ENCODE measurements at places on chromosomes 5 and 9.

DNA sequence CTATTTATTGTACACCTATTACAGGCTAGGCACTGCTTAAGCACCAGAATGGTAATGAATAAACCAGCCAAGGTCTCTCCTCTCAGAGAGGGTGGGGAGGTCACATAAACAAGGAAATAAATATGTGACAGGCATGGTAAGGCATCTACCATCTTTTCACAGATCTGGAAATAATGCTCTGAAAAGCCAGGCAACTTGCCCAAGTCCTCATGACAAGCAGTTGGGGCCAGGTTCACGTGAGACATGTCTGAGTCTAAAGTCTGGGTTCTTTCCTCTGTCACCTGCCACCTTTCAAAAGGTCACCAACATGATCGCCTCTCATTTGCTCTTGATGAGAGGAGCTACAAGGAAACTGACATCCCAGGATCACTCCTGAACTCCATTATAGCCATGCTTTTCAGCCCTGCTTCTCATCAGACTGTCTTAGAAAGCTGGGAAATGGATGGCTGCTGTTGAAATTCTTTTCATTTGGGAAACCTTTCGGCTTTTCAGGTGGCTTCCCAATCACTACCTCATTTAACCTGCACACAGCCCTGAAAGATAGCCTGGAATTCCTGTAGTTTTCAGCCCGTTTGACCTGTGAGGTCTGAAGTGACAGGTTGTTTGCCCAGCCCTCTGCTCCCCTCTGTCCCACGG, 123.1 kb downstream of the CRB2 start:
- H3K36me3 ChIP-seq: no peaks in the 10 kb centered on the region
- H3K27ac ChIP-seq: no peak overlapping the region
- no peak overlapping the region for H3K4me3 ChIP-seq

- no peak for DNase-seq
- H3K4me3 ChIP-seq: no peak overlapping the region
- H3K36me3 ChIP-seq: no peaks in the 10 kb centered on the region
- no peaks in the 10 kb centered on the region for H3K27me3 ChIP-seq
Measured at GRCh38 chr5:151451626-151452520, 4.5 kb downstream of the SLC36A1 start.

GRCh38 chr9:107737987-107738743, 248.6 kb upstream of the KLF4 start:
- DNase-seq: peak; percentile 68
- no peak overlapping the region for H3K4me3 ChIP-seq
- no peaks in the 10 kb centered on the region for H3K36me3 ChIP-seq
- peak overlapping the region; percentile 13 for H3K27ac ChIP-seq
- no peaks in the 10 kb centered on the region for H3K27me3 ChIP-seq

GRCh38 chr5:21432646-21433045, 1420.5 kb downstream of the CDH12 start:
- H3K27ac ChIP-seq: no peak overlapping the region
- no peaks in the 10 kb centered on the region for H3K27me3 ChIP-seq
- no peaks in the 10 kb centered on the region for H3K36me3 ChIP-seq
- H3K4me3 ChIP-seq: no peak overlapping the region
- no peaks in the 10 kb centered on the region for H3K4me1 ChIP-seq
- DNase-seq: no peak

DNA sequence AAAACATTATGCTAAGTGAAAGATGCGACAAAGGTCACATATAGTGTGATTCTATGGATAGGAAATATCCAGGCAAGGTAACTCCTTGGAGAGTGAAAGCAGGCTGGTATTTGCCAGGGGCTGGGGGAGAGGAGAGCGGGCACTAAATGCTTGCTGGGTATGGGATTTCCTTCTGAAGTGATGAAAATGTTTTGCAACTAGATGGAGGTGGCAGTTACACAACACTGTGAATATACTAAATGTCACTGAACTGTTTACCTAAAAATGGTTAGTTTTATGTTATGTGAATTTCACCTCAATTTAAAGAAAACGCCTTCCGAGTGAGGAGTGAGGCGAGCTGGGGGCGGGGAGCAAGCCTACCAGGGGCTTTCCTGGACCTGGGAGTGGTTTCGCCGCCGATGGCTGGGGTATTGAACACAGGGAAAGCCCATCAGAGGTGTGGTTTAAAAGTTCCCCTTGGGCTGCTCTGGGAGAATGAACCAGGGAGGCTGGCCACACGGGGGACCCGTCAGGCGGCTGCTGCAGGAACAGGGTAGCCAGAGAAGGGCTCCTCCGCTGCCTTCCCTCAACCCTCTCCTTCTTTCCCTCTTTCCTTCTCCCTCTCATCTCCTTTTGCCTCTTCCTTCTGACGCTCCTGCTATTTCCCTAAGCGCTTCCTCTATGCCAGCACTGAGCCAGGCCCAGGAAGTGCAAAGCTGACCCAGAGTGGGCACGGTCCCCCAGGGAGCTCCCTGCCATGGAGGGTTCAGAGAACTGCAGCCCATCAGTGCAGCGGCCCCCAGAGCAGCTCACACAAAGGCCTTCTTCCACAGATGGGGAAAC, 4.9 kb downstream of the AKNA start:
- DNase-seq: no peak
- peak overlapping the region; percentile 91 for H3K27ac ChIP-seq
- peaks cover 21% of the 10 kb centered on the region for H3K36me3 ChIP-seq
- peaks cover 41% of the 10 kb centered on the region for H3K4me1 ChIP-seq
- H3K27me3 ChIP-seq: no peaks in the 10 kb centered on the region

- H3K27me3 ChIP-seq: no peaks in the 10 kb centered on the region
- H3K4me1 ChIP-seq: no peaks in the 10 kb centered on the region
- no peaks in the 10 kb centered on the region for H3K36me3 ChIP-seq
- no peak overlapping the region for H3K4me3 ChIP-seq
- H3K27ac ChIP-seq: no peak overlapping the region
Measured at GRCh38 chr5:30596495-30597064, 596.9 kb upstream of the CDH6 start.

DNA sequence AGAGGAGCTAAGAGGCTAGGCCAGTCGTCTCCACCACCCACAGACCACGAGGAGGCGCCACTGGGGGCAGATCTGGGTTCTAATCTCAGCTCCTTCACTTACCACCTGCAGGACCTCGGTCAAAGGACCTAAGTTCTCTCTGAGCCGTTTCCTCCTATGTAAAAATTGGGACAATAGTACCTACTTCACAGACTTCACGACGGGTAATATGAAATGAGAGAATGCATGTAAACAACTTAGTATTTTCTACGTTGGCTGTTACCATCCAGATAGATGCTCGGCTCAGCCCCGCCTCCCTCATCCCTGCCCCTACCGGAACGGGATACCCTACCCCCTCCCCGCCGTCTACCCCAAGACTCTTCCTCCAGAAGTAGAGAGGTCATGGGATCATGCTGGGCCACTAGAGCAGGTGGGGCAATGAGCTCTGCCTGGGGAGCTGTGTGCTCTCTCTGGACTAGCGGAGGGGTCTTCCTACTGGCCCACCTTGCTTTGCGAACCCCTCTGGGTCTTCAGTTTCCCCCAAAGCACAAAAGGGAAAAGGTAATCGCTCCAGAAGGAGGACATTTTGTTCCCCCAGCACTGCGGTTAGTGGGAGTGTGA, 541 bp downstream of the GNPDA1 start:
- peak; percentile 58 for DNase-seq
- no peaks in the 10 kb centered on the region for H3K27me3 ChIP-seq
- H3K4me1 ChIP-seq: no peaks in the 10 kb centered on the region

DNA sequence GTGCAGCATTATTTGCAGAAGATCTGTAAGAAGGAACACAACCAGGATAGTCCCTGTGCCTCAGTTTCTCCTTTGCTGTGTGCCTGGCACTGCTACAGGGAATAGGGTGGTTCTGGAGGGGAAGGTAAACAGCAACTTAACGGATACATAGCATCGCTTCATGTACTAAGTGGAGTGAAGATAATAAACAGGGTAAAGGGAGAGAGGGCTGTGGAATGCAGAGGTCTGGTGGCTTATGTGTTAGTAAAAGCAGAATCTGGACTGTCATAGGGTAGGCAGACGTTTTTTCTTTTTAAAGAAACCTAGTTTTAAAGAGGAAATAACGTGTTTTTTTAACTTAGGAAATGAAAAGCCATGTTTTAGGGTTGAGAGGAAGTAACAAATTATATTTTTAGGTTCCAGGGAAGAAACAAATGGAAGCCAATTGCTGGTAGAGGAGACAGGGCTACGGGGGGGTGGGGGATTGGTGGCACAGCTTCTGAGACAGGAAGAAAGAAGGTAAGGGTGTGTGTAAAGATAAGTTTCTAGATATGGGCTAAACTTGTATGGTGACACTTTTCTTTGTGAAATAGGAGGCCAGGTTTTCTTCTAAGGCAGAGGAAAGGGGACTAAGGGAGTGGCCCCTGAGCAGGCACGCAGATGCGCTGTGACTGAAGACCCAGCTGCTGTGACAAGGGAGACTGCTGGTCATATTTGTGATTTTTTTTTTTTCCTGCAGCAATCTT, 1.3 kb downstream of the GNG10 start:
- H3K27me3 ChIP-seq: no peaks in the 10 kb centered on the region
- peak overlapping the region; percentile 87 for H3K27ac ChIP-seq
- peaks cover 17% of the 10 kb centered on the region for H3K4me1 ChIP-seq
- no peak for DNase-seq
- H3K36me3 ChIP-seq: no peaks in the 10 kb centered on the region

DNA sequence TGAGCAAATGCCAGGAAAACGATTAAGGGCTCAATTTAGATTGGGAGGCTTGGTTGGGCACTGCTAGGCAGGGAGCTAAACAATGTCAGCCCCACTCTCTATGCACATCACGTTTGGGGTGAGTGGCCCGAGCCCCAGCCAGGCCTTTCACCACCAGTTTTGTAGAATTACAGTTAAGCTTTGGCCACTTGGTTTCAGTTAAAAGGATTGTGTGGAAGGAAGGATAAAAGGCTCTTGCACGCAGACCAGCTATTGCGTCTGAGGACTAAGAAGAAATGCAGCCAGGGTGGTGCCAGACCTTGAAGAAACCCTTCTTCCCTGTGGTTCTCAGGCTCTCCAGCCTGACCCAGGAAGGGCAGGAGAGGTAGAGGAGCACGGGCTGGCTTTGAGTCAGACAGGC, 125.3 kb upstream of the SLC44A1 start:
- H3K36me3 ChIP-seq: no peaks in the 10 kb centered on the region
- H3K27ac ChIP-seq: no peak overlapping the region
- no peaks in the 10 kb centered on the region for H3K4me1 ChIP-seq
- no peak overlapping the region for H3K4me3 ChIP-seq
- no peaks in the 10 kb centered on the region for H3K27me3 ChIP-seq

DNA sequence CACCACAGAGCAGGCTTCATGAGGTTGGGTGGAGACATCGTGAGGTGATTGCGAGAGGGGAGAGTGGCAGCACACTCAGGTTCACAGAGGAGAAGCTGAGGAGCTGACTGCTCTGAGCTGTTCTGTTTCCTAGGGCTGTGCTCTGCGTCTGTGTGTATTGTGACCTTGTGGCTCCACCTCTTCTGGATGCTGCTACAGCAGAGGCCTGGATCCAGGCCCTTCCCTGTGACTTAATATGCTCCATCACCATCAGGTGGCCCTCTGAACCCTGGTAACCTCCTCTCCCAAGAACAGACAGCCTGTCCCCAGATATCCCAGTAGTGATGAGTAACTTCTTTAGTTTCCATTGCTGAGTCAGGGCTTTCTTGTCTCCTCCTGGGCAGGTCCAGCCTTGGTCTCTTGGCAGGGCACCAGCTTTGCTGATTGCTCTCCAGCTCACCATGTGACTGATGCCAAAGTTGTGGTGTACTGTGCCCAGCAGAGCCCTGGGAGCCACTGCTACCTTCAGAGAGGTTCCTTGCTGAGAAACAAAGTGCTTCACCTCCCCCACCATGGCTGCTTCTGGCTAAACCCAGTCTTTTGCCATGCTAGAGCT, 212.8 kb upstream of the CHD1 start:
- H3K27me3 ChIP-seq: no peaks in the 10 kb centered on the region
- no peaks in the 10 kb centered on the region for H3K4me1 ChIP-seq
- DNase-seq: no peak
- no peaks in the 10 kb centered on the region for H3K36me3 ChIP-seq
- no peak overlapping the region for H3K4me3 ChIP-seq

GRCh38 chr9:136644593-136645351, 17.9 kb upstream of the EGFL7 start:
- no peaks in the 10 kb centered on the region for H3K36me3 ChIP-seq
- H3K4me3 ChIP-seq: peak overlapping the region; percentile 61
- DNase-seq: peak; percentile 81
- H3K27me3 ChIP-seq: no peaks in the 10 kb centered on the region
- peak overlapping the region; percentile 97 for H3K27ac ChIP-seq
- H3K4me1 ChIP-seq: peaks cover 35% of the 10 kb centered on the region

- H3K4me1 ChIP-seq: peaks cover 16% of the 10 kb centered on the region
- no peaks in the 10 kb centered on the region for H3K27me3 ChIP-seq
- no peak overlapping the region for H3K27ac ChIP-seq
- H3K36me3 ChIP-seq: no peaks in the 10 kb centered on the region
Measured at GRCh38 chr9:69569738-69570451, 102.3 kb downstream of the APBA1 start.

- peaks cover 27% of the 10 kb centered on the region for H3K4me1 ChIP-seq
- H3K36me3 ChIP-seq: peaks cover 14% of the 10 kb centered on the region
- H3K27me3 ChIP-seq: no peaks in the 10 kb centered on the region
- DNase-seq: no peak
- no peak overlapping the region for H3K27ac ChIP-seq
Measured at GRCh38 chr5:115578657-115579056, 23.6 kb downstream of the TICAM2 start.

All from heart right ventricle (tissue), 16 donors.